ENCODE measurements at places on chromosomes 11 and 22.
A peak's percentile ranks its signal among the peaks of the same experiment; 100 is the strongest.

GRCh38 chr22:36493690-36494110, 12.3 kb upstream of the TXN2 start:
- no peak for DNase-seq

DNA sequence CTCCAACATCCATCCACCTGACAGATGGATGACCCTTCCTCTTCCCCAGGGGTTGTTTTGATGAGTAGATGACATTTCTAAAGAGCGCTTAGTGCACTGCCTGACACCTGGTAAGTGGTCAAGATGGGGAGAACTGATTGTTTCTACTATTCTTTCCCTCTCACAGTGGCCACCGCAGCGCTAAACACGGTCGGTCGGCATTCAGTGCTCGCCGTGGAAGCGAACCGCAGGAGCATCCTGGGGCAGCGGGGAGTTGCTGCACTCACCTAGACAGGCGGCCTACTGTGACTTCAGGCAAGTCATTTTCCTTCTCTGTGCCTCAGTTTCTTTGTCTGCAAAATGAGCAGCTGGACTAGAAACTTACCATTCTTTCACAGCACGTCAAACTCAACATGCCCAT, 5.0 kb upstream of the BEST1 start:
- no peak for DNase-seq

DNA sequence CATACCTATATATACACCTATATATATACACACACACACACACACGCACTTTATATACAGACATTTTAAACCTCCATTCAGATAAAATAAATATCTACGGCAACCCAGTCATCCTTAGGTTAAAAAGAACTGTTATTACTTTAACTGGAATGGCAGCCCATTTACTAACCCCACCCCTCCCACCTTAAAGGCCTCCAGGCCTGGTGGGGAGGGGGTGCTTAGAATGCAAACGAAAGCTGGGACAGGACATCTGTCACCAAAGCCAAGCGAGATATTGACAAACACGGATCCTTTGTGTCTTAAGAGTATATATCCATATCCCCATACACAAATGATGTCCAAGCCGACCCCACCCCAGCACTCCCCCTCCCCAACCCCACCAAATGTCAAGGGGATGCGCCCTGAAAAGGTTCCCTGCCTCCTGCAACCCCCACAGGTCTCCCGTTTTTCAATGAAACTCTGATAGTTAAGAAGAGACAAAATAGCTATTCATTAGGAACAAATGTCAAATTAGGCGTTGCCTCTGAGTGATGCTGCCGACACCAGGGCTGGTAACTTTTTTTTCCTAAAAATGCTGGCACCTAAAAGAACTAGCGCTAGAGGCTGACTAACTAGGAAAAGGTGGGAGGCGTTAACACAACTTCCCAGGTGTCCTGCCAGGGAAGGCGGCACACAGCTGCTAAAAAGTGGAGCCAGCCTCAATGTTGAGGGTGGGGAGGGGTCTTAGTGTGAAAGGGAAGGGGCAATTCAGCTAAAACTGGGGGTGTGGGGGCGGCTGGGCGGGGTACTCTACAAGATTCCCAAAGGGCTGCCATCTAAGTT, 5.6 kb downstream of the MN1 start:
- no peak for DNase-seq

DNA sequence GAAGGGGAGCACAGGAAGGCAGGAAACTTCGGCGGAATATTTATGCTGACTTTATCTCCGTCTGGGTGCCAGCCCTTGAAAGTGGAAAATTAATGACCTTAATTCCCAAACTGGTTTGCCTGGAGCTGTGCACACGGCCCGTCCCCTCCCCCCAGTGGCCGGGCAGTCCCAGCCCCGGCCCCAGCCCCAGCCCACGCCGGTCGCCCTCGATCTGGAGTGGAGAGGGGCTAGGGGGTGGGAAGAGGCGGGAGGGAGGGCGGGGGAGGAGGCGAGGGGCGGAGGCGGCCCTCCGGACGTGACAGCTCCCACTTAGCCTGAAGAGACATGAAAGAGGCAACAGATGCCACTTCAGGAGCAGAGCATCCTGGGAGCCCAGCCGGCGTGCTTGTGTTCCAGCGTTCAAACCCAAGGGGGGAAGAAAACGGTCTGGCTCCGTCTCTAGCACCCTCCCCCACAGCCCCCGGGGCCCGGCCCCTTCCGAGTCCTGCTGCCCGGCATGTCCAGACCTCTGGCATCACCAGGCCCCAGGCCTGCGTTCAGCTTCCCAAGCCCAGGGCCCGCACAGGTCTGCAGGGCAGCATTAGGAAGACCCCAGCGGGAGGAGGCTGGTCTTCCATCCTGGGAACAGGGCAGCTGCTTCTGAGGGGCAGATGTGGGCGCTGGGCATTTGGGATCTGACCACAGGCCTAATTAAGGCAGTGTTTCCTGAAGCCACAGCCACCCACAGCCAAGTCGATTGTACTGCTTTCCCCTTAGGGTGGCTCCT, 20.0 kb upstream of the LMO1 start:
- peak; percentile 9 for DNase-seq

- DNase-seq: no peak
Observed at GRCh38 chr11:12110714-12111548, 541 bp downstream of the MICAL2 start.

GRCh38 chr22:26981541-26981940, 324.2 kb downstream of the MIAT start:
- peak; percentile 73 for DNase-seq

DNA sequence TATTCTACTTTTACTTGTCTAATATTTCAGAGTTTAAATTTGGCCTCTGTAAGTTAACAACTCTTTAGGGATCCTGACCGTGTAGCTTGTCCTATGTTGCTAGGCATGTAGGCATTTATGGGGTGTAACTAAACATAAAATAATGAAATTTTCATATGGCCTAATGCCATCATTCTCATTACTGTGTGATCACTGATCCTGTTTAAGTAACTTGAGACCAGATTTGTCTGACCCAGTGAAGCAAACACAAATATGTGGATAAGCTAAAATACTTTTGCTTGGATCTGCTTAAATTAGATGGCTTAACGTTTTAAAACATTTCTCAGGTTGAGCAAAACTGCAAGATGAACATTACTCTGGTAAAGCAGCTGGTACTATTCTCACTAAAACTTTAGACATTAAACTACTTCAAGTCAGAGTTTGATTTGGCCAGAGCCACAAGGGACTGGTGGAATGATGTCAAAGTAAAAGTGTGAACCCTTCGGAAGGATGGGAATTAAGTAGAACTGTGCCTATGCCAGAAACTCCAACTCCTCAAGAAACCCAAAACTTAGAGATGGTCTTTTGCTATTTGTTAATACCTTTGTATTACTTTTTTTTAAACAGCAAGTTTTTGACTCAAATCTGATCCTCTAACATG, 12.5 kb downstream of the QSER1 start:
- DNase-seq: no peak

GRCh38 chr11:20226933-20227332, 66.7 kb upstream of the DBX1 start:
- no peak for DNase-seq

DNA sequence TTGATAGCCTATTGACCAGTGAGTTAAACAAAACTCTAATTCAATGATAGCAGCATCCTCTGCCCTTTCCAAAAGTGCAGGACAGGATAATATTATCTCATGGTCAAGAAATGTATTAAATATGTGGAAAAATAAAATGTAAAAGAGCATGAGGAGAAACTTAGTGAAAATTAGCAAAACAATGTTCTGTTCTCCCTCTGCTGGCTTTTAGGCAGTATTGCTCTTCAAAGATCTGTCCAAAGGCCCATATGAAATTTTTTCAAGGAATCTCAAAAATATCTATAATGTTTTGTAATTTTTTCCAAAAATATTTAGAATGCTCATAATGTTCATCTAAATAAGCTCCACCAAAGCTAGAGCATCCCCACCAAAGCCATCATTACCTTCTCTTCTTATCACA, 8.3 kb upstream of the ARL14EP start:
- peak; percentile 28 for DNase-seq

DNA sequence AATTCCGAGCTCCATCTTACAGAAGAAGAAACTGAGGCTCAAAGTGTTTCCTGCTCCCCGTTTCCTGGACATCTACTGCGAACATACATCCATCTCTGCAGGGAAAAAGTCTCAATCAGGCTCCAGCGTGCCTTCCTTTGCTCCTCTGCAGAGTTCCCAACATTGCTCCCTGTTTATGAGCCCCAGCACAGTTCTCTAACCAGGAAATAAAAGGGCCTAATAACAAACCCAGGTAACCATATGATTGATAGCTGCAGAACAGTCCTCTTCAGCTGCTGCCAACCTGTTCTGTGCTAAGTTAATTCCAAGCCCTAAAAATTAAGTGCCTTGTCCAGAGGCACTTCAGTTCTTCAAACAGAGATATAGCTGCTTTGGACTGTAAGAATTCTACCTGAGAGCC, 104.9 kb upstream of the ASPHD2 start:
- no peak for DNase-seq

- DNase-seq: peak; percentile 29
Observed at GRCh38 chr22:49767355-49768062, 60.2 kb downstream of the BRD1 start.

- DNase-seq: no peak
Observed at GRCh38 chr11:128688896-128689546, 4.9 kb upstream of the FLI1 start.

GRCh38 chr11:122874991-122875390, 7.6 kb upstream of the JHY start:
- DNase-seq: no peak

DNA sequence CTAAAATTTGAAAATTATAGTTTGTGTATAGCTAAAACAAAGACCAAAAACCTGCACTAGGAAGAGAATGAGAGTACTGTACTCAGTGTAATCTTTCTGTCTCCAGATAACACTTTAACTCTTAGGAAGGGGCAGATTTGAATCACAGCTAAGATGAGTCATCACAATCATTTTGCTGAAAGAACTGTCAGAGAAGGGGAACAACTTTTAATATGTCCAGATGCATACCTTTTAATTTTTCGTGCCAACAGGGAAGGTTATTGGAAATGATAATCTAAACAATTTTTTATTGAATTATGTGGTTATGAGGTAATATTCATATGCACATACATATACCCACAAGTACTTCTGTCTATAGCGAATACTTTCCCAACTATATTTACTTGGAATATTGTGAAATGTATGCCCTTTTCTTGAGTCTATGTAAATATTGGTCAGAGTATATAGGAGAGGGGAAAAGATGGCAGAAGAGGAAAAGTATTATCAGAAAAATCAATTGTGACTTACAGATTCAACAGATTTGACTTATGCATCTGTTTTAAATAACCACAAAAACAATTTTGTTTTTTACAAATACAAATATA, 51.1 kb upstream of the MUC15 start:
- peak; percentile 25 for DNase-seq

- DNase-seq: no peak
Observed at GRCh38 chr11:9956483-9956882, 292.6 kb downstream of the SWAP70 start.

- DNase-seq: no peak
Observed at GRCh38 chr11:128533472-128533871, 53.9 kb downstream of the ETS1 start.

DNA sequence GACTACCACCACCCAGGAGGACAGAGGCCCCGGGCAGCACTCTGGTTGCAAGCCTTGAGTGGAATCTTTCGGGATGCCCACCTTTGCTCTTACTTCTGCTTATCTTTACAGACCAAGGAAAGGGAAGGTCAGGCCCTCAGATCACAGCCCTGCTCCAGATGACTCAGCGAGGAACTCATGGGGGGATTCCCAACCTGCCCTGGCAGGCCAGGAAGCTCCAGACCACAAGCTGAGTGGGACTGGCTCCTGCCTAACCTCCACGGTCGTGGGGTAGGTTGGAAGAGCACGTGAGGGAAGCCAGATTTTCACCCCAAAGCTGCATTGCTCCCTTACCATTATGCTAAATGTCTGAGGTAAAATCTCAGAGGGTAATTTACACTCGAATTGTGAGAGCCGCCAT, 11.8 kb downstream of the TBC1D10A start:
- DNase-seq: no peak

GRCh38 chr22:29427176-29427760, 11.1 kb upstream of the RFPL1 start:
- peak; percentile 12 for DNase-seq

DNA sequence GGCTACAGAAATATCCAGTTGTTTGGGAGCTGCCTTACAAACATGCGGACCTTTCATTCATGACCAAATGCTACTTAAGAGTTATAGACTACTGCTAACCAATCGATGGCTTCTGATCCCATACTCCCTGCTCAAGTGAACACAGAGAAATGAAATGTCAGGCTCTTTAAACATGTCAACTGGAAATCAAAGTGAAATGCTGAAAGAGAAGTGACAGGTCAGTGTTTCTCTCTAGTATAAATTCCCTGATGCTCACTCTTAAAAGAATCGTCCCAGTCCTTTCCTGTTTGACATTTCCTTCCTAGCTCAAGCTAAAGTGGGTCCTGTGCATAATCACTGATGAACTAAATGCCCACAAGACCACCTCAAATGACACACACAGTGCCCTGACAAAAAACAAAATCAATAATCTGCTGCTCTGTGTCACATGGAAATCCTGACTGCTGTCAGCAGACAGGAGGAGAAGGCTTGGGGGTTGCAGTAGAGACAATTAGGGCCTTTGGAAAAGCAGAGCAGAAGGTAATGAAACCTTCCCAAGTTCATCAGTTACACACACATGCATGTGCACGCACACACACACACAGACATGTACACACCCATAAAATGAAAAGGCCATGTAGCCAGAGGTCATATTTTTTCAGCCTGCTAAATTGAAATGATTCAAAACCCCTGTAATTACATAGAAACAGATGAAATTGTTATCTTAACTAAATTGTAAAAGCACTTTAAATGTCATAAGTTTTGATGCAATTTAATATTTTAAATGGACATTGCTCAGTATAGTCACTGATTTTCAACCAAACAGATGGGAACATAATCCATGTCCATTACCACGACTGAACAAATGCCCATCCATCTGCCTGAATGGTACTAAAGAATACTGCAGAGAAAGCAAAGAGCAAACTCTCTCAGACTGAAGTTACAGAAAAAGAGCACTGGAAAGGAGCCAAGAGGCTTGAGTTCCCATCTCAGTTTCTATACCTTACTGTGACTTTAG, 330.7 kb downstream of the TTC28 start:
- no peak for DNase-seq

GRCh38 chr11:114285599-114285998, 10.6 kb upstream of the NNMT start:
- peak; percentile 84 for DNase-seq

DNA sequence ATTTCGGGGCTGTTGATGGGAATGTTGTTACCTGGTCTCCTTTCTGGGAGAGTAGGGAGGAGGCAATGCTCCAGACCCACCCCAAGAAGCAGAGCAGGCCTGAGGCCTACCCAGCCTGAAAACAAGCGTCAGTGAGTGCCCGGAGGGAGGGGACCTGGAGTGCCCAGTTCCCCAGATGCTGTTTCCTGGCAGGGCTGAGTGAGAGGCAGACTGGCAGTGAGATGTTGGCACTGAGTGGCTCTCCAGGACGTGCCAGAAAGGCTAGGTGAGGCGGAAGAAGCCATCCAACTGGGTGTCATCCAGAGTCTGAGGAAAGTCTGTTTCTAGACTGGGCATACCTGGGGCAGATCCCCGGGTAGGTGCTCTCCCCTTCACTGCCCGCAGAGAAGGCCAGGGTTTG, 1.3 kb downstream of the POU2F3 start:
- no peak for DNase-seq

Data from fibroblast of skin of abdomen (primary cell).